Left kidney (tissue), 8 donors: ENCODE measurements at places on chromosomes 13 and 19. TPM values are rescaled to one million over a fixed set of nuclear protein-coding genes. Genes with fewer than 3 reads are reported as not detected.

Gene DPY19L3
- polyA plus RNA-seq, result 80.9 TPM

Gene SULT2B1
- 0.38 TPM for polyA plus RNA-seq

Gene ONECUT3
- polyA plus RNA-seq, result 0.03 TPM

Gene ZNF534
- polyA plus RNA-seq, result 1.2 TPM

Gene PRSS57
- 0.18 TPM for polyA plus RNA-seq

Gene KMT2B
- polyA plus RNA-seq, result 34.5 TPM

Gene TEX29
- polyA plus RNA-seq, result 0.35 TPM

Gene ENOX1
- 8.8 TPM for polyA plus RNA-seq

Gene CYP4F8
- 0.08 TPM for polyA plus RNA-seq

Gene SKA3
- 18.5 TPM for polyA plus RNA-seq

Gene ZNF253
- 37.6 TPM for polyA plus RNA-seq

Gene URAD
- not detected for polyA plus RNA-seq

Gene RCBTB1
- polyA plus RNA-seq, result 53.1 TPM

Gene CFAP97D2
- polyA plus RNA-seq, result not detected

Gene OR7C1
- polyA plus RNA-seq, result 0.23 TPM

Gene PDX1
- polyA plus RNA-seq, result not detected

Gene APOC4
- not detected for polyA plus RNA-seq

Gene OLFM2
- 18.9 TPM for polyA plus RNA-seq

Gene ZNF433
- polyA plus RNA-seq, result 23.1 TPM

Gene SLC25A42
- 20.0 TPM for polyA plus RNA-seq

Gene RFPL4A
- polyA plus RNA-seq, result not detected

Gene ATP8B3
- 0.85 TPM for polyA plus RNA-seq

Gene LILRB3
- 0.76 TPM for polyA plus RNA-seq

Gene LILRA1
- 0.32 TPM for polyA plus RNA-seq

Gene LHB
- polyA plus RNA-seq, result 0.38 TPM

Gene PGLYRP2
- not detected for polyA plus RNA-seq

Gene CD320
- polyA plus RNA-seq, result 27.0 TPM

Gene UBE2L5
- polyA plus RNA-seq, result 0.91 TPM

Gene LSM7
- 90.5 TPM for polyA plus RNA-seq

Gene HPN
- 89.0 TPM for polyA plus RNA-seq

Gene COX6B2
- 0.78 TPM for polyA plus RNA-seq

Gene SYT5
- polyA plus RNA-seq, result 0.30 TPM

Gene KRTDAP
- 0.52 TPM for polyA plus RNA-seq
